ENCODE measurements at places on chromosomes 2 and 18.

GRCh38 chr2:201261471-201261870 is 1.1 kb downstream of the CASP8 start:
- DNase-seq, result no peak

GRCh38 chr18:32683044-32683443 is 89.8 kb downstream of the KLHL14 start:
- DNase-seq, result no peak

GRCh38 chr18:75915941-75916623 is 488.6 kb upstream of the SMIM21 start:
- DNase-seq, result peak; percentile 94

- no peak for DNase-seq
Measured at GRCh38 chr2:74576863-74577229, 22.3 kb downstream of the DOK1 start.

GRCh38 chr2:173218326-173219056 is 136.2 kb upstream of the CDCA7 start:
- no peak for DNase-seq

DNA sequence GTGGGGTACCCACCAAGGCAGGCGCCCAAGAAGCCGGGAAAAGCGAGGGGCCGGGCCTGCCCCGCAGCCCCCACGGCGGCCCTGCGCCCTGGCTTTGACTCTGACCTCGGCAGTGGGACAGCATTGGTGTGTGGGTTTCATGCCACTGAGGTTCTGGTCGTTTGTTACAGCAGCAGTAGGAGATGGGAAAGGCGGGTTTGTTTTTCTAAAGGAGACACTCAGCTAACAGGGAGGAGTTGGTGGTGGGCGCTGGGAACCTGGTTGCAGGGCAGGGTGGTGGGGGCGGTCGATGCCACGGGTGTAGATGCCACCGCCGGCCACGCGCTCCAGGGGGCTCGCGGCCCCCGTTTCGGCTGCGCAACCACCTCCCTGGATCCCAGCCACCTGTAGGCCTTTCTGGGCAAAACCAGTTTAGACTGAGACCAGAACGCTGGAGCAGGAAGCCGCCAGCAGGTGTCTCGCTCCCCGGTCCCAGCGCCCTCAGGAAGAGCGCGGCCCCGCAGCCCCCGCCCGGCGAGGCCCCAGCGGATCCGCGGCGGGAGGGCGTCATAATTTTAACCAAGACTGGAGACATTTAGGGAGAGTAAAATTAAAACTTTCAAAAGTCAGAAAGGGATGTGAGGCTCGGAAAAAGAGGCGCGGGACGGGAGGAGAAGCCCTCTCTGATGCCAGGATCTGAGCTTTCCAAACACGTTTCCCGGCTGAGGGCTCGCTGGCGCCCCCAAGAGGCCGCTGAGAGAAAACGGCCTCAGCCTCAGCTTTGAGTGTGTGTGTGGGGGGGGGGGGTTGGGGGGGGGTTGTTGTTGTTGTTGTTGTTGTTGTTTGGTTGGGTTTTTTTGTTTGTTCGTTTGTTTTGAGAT is 17.4 kb downstream of the CIDEA start:
- peak; percentile 90 for DNase-seq

GRCh38 chr18:58097121-58097906 is 53.3 kb downstream of the NEDD4L start:
- DNase-seq, result peak; percentile 63

DNA sequence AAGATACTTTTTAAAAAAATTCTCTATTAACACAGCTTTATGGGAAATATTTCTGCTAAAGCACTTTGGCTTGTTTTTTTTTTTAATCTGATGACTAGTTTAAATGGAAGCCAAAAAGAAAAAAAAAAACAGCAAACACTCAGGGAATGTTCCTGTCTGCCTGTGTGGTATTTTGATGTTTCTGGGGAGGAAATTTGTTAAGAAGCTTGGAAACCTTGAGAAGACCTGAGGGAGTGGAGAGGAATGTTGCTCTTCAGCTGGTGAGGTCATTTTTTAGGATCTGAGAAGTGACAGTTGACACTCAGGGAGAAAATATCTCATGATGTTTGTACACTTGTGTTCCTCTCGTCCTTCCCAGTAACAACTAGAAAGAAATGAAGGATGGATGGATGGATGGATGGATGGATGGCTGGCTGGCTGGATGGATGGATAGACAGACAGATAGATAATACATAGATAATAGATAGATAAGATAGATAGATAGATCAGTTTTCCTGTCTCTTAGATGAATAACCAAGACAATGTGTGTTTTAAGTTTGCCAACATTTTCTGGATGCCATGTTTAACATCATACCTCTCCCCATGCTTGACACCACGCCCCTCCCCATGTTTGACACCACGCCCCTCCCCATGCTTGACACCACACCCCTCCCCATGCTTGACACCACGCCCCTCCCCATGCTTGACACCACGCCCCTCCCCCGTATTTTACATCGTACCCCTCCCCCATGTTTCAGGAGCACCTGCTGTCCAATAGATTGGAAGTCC is 84.8 kb downstream of the CTIF start:
- no peak for DNase-seq

- no peak for DNase-seq
Measured at GRCh38 chr2:175234153-175234552, 52.6 kb upstream of the ATP5MC3 start.

DNA sequence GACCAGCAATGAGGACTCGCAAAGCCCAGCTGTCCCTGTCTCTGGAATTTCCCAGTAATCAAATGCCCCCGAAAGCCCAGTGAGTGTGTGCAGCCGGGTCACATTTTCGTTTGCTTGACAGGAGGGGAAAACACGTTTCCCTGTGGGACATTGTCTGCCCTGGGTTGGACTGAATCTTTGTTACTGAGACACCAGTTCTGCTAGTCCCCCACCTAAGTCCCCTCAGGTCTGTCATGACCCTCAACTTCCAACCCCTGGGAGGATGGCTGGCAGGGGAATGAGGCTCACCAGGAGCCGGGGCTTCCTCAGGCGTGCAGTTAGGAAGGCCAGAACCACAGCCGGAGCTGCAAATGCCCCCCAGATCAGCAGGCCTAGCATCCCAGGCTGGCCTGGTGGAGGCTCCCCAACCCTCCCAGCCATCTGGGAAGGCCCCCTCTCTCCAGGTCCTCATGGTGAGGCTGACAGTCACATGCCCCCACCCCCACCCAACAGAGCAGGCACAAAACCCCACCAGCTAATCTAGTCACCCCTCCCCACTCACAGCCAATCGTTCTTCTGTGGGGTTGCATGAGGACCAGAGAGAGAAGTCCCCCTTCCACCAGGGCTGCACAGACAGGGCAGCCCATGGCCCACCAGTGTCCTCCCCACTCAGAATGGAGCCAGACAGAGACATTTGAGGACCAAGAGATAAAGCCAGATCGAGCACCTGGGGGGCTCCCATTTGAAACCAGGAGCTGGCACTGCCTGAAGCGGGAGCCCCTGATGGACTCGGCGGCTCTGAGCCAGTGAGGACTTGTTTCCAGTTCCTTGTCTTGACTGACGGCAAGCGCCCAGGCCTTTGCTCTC is 33.6 kb downstream of the CYP26B1 start:
- no peak for DNase-seq

GRCh38 chr2:180618570-180618969 is 361.8 kb upstream of the UBE2E3 start:
- DNase-seq, result no peak

DNA sequence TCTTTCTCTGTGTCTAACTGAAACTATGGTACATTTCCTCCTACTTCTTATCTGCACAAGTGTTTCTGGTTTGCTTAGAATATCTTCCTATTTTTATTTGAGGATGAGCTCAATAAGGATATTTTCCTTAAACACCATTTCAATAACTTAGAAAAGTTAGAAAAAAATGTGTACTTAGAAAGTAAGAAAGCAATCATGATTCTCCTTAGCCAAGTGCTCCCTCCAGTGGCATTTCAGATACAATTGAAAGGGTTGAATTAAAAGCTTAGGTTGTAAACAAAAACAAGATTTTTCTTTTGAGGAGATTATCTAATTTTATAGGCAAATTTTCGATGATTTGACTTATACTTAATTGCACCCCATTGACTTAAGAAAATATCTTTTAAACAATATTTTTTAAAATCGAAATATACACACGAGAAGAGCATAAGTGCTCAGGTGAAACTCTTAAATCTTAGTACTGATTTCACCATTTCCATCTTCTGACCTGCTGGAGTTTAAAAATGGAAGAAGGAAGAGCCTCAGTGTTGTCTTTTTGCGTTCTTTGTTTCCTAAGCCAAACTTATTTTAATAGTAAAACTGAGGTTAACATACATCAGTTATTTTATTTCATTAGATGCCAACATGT is 26.9 kb downstream of the C18orf63 start:
- DNase-seq, result peak; percentile 31

DNA sequence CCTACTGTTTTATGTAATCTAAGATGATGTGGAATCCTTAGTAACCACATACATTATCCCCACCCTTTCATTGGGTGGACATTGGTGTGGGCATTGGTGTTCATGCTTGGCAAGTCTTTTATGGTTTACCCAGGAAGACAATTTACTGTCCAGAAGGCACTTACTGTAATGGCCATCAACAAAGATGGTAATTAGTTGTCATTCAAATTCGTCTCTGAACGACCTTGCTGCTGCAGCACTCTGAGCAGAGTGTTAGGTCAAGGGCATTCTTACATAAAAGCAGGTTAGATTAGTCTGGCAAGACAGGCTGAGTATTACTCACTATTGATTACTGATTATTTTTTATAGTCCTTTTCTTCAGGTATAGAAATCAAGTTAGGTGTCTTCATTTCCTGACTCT is 447.9 kb downstream of the XIRP2 start:
- no peak for DNase-seq

GRCh38 chr2:102005989-102006885 is 14.5 kb downstream of the IL1R2 start:
- DNase-seq, result peak; percentile 47

DNA sequence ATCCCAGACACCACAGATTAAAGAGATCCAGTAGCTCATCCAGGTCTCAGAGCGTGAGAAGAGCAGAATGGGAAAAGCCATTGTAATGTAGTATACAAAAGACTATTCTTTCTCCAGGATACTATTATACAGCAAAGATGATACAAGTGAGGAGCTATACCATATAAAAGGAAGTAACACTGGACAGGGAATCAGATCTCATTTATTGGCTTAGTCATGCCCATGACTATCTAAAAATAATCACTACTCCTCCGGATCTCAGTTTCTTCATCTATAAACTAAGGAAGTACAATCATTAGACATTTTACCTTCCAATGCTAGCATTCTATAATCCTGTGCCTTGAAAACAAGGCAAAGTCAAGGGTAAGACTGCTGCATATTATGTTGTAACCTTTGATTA is 19.4 kb downstream of the KRCC1 start:
- DNase-seq, result no peak

DNA sequence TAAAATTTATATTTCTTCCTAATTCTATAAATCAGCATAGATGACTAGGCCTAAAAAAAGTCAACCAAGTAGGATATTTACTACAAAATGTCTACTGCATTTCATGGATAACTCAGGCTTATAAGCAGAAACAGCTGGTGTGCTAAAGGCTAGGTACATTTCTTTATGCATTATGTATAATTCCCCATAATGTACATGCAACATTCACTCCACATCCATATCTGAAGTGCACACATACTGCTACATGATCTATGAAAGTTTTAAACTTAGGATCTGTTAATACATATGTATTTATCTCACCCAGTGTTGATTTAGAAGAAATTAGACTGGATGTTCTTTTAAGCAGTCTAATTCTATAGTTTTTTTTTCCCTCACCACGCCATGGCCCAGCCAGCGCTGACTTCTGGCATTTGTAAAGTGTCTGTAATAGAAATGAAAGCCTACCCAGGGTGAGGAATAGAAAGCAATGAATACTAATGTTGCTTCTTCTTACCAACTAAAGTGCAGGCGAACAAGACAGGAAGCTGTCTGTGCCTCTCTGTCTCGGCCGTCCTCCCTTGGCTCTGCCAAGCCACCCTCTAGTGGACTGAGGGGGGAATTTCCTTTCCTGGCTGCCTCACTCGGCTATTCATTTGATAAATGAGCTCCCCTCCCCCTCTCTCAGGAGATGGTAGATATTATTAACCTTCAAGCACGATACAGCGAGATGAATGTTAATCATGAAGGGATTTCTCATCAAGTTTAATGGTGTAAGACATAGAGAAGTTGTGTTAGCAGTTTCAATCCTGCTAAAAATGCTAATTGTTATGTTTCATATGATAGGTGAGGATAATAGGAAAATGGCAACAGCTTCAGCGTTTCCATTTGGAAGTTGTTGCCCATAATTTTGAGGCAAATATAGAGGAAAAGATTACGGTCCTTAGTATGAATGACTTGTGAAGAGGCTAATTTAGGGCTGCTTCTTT is 384.5 kb downstream of the MTX2 start:
- peak; percentile 61 for DNase-seq

DNA sequence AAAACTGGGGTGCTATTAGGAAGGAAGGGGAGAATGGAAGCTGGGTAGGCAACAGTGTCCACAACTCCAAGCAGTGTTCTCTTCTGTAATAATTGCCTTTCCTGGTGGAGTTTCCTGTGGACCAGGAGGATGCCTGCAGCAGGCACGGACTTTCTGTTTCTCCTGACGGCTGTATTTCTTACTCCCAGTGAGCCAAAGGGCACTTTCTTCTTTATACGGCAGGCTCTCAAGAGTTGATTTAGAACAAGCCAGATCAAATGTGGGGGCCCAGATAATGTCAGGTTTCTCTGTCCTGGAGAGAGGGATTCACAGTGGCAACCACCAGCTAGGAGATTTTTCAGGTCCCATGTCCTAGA is 13.0 kb upstream of the PROC start:
- DNase-seq, result no peak

DNA sequence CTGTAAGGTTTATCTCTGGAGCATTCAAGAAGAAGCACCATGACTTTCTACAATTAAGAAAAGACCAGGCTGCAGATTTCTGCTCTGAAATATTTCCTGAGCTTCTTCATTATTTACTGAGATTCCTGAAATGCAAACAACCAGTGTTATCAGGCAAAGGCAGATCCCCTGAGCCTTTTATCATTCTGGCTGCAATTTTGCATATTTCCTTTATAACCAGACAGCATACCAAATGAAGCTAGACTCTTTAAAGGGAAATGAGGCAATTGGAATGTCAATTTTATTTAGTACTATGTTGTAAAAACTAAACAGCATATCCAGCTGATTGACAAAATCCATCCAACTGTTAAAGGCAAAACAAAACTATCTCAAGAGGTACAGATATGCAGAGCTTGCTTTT is 372.5 kb downstream of the RIT2 start:
- DNase-seq, result no peak

DNA sequence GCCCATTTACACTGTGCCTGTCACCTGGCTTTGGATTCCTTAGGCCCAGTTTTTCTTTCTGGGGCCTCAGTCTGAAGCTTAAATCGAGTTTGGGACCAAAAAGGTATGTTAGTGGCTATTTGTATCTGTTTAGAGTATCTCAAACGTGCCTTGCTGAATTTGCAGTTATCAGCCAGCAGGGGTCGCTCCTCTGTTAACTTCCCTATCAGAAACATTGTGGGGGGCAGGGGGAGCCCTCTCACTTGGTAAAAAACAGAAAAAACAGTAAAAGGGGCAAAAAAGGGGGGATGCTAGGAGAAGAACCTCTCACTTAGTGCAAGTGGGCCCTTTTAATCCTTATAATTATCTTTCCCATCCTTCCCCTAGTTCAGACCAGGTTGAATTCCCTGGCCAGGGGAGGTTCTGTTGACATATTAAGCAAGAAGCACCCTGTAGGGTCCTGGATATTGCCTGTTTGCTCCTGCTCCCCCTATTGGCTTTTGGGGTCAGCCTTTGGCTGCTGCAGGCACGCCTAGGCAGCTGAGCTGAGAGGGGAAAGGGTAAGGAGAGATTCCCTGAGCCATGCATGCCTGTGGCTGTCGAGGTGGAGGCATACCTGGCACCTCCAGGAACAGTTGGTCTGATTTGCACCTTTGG is 8.8 kb upstream of the IFIH1 start:
- DNase-seq, result no peak

- no peak for DNase-seq
Measured at GRCh38 chr18:49878567-49879270, 65.4 kb upstream of the ACAA2 start.

GRCh38 chr2:69957965-69958364 is 3.5 kb downstream of the ASPRV1 start:
- DNase-seq, result no peak

Data from SK-N-SH (cell line).